ENCODE measurements at places on chromosomes 1 and 21.

DNA sequence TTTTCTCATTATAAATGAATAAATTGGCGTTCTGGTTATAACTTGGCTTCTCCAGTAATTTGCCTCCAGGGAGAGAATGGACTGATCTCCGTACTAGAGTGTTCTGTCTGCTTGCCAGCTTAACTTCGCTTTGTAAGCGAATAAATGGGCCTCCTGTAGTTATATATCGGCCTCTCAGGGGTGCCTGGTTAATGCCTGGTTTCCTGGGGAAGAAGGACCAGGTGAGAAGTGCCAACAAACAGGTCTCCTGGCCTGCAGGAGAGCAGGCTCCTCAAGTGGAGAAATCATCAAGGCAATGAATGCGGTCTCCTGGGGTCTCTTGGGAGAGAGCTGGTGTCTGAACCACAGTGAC is 107.4 kb upstream of the SERBP1 start:
- DNase-seq, result no peak

- peak; percentile 68 for DNase-seq
These were observed 136.2 kb upstream of the RUNX3 start for GRCh38 chr1:25066256-25066655.

GRCh38 chr1:43042773-43043457 is 84.2 kb upstream of the SLC2A1 start:
- DNase-seq, result no peak

DNA sequence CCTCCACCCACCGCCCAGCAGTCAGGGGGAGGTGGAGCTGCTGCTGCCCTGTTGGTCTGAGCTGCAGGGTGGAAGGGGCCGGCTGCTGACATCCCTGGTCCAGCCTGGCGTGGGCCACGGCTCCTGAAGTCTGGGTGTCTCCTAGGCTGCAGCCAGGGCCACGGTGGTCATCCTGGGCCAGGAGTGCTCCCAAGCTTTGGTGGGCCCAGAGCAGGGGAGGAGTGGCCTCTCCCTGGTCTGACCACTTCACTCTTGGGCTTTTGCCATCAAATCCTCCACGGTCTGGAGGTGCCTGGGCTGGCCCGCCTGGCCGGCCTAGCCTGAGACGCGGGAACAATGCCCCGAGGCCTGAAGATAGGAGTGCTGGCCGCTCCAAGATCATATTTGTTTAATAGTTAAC is 5.8 kb downstream of the PRDM16 start:
- peak; percentile 13 for DNase-seq

GRCh38 chr1:3863231-3863935 is 6.1 kb downstream of the DFFB start:
- no peak for DNase-seq

GRCh38 chr1:202067188-202067974 is 55.3 kb upstream of the GPR37L1 start:
- DNase-seq, result no peak

GRCh38 chr1:162755306-162755705 is 35.2 kb upstream of the HSD17B7 start:
- DNase-seq, result no peak

DNA sequence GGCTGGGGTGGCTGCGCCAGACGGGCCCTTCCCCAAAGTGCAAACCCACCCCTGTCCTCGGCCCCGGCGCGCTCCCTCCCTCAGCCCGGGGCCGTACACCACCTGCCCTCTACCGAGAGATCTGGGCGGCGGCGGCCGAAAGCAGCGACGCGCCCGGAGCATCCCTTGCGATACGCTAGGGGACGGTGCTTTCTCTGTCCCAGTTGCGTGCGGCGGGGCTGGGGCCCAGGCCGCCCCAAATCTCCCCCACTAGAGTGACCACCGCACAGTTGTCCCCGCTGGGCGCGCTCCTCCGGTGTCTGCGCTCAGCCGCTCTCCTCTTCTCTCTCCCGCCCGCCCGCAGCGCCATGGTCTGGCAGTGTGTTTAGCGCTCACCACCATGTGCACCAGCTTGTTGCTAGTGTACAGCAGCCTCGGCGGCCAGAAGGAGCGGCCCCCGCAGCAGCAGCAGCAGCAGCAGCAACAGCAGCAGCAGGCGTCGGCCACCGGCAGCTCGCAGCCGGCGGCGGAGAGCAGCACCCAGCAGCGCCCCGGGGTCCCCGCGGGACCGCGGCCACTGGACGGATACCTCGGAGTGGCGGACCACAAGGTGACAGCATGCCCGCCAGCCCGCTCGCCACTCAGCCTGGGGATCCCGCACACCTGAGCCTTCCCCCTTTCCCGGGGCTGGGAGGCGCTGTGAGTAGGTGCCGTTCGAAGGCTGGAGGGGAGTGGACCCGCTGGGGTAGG is 1.0 kb downstream of the ST6GALNAC5 start:
- no peak for DNase-seq

DNA sequence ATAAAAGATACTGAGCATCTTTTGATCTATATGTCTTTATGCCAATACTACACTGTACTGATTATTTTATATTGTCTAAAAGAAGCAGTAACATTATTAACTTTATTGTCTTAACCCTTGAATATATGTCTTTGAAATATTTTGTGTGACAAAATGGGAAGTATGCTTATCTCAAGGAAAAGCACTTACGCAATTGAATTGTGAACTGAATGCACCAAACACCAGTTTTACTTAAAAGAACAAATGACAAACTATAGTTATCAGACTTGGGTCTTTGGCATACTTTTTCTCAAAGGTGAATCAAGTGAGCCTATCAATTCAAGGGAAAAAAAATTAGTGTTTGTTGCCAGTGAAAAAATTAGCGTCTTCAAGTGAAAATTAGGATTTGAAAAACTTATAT is 9.2 kb upstream of the SLC6A9 start:
- DNase-seq, result no peak

DNA sequence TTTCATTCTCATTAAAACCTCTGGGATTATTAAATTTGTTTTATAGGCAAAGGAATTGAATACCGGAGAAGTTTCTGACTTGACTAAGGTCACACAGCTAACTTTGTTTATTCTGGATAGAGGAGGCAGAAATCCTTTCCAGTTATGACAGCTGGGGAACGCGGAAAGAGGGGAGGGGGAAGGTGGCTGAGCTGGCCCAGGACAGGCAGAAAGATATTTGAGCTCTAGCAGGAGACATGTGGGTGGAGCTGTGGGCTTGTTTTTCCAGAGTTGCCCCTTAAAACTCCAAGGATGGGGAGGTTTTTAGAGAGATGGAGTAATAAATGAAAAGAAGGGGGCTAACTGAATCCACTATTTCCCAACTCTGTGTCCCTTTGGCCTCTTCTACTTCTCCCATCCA is 27.8 kb downstream of the FOXD2 start:
- DNase-seq, result no peak

DNA sequence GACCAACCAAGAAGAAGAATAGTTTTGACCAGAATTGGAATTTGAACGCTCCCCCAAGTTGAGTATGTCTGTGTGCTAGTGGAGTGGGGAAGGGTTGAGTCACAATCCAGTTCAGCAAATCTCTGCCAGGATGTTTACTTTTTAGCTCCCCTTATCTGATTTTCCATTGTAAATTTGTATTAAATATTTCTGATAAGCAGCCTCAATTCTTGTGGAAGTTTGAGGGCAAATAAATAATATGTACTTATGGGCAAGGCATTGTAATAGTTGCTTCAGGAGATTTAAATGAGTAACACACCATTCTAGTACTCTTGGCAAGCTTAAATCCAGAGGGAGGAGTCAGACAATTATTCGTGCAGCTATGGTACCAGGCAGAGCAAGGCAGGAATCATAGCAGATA is 14.4 kb downstream of the CXADR start:
- no peak for DNase-seq

- DNase-seq, result no peak
These were observed 8.4 kb downstream of the HMGB4 start for GRCh38 chr1:33872275-33872674.

DNA sequence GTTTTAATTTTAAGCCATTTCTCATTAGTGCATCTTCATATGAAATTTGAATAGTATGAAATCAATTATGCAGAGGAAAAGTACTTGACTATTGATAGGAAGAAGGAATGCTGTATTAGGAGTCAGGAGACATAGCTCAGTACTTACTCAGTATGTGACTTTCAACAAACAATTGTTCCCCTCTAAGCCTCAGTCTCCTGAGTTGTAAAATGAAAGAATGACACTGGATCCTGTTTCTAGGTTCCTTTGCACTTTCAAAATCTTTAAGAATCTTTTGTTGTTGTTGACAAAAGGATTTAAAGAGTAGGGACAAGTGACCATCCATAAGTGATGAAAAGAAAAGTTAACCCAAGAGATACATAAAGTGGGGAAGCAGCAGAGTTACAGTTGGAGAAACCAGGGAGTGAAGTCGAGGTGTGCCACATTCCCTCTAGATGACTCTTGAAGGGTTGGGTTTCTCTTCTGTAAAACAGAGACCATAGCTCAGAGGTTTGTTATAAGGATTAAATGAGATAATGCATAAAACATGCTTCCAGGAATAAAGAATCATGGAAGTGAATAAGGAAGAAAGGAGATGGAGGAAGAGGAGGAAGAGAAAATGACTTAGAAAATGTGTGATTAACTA is 105.7 kb upstream of the KCNJ15 start:
- DNase-seq, result no peak

- DNase-seq, result no peak
These were observed 20.9 kb downstream of the UQCRHL start for GRCh38 chr1:15786581-15786980.

- DNase-seq, result no peak
These were observed 174.4 kb upstream of the FGGY start for GRCh38 chr1:59122527-59122926.

GRCh38 chr1:77977989-77978292 is 931 bp downstream of the FUBP1 start:
- no peak for DNase-seq

DNA sequence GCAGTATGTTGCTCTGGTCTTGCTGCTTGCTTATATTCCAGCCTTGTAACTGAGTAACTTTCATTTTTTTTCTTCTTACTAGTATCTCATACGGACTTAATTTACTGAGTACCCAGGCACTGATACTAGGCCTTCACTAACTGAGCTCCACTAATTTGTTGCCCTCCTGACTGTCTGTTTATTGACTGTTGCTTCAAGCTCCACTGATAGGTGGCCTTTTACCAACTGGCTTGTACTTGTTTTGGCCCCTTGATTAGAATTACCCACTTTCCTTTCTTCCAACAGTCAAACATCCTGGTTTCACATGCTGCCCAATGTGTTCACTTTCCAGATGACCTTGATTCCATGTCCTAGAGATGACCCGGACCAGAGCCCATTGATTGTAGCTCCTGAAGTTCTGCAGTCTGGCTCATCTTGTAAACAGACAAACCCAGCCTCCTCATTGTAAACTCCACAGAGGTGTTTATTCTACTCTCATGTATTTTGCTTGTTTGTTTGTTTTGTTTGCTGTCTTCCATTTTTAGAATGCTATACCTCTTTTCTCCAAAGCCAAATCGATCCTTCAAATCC is 27.7 kb downstream of the RGS1 start:
- DNase-seq, result no peak

- DNase-seq, result no peak
These were observed 12.3 kb downstream of the REG4 start for GRCh38 chr1:119799003-119799402.

GRCh38 chr1:207440626-207441025 is 13.5 kb upstream of the CR2 start:
- DNase-seq, result no peak

GRCh38 chr1:182580736-182581135 is 8.3 kb downstream of the RNASEL start:
- DNase-seq, result no peak

DNA sequence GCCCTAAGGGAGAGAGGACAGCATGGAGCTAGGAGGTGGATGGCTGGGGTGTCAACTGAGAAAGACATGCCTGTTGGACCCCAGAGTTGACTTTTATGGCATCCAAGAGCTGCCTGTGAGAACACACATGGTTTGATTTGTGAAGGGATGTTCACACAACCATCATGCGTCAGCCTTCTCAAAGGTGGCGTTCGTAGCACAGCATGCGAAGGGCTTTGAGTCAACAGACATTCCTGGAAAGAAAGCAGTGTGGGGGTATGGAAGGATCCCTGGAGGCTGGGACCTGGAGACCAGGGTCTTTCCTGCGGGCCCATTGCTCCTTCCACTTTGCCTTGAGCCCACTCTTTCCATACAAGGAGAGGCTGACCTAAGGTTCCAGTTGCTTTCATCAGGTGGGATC is 6.4 kb upstream of the WNT3A start:
- DNase-seq, result no peak

DNA sequence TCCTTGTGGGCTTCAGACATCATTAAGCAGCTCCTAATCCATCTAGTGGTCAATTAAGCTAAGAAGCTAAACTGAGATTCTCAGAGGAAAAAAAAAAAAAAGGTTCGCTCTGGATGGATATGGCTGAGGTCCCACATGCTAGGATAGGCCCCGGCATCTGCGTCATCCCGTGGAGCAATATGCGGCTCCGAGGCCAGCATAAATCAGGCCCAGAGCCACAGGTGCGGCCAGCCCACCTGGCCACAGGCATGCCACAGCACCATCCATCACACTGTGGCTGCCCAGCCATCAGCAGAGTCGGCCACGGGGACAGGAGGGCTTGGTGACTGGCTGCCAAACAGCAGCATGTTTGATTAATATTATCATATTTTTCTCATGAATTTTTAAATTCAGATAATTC is 106.9 kb upstream of the TIAM1 start:
- no peak for DNase-seq

GRCh38 chr1:223832637-223832943 is 13.2 kb downstream of the TP53BP2 start:
- no peak for DNase-seq

DNA sequence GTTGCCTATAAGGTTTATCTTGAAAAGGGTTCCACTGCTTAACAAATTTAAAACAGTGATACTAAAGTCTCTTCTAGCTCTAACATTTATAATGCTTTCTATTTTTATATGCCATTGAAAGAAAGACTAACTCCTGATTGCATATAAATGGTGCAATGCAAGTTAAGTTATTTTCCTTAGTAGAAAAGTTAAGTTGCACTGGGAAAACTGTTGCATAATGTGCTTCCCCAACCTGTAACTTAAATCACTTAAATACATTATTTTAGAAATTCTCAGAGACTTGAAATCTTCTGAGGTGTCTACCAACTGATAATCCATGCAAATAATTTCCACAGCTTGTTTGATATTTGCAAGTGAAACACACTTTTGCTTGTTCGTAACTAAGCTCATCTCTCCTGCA is 175.0 kb upstream of the HMCN1 start:
- no peak for DNase-seq

DNA sequence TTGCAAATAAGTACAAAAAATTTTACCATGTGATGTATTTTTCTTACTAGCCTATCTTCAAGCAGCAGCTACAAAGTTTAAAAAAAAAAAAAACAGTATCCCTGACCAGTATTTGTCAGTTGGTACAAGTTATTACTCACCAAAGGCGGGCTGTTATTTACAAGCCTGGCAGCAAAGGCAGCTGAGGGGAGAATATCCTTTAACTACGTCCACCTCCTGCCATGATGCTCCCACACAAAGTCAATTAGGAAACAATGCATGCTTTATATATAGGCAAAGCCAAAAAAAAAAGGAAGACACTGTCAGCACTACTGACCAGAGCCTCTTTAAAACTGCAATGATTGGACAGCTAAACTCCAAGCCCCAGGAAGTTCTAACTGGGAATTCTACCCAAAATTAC is 13.7 kb downstream of the PSMA5 start:
- no peak for DNase-seq

- no peak for DNase-seq
These were observed 7.8 kb upstream of the TNFRSF8 start for GRCh38 chr1:12055259-12055658.

Measured in astrocyte of the cerebellum (primary cell).